MV-4-11 (cell line): ENCODE measurements at places on chromosomes 3 and 15.

GRCh38 chr15:82812994-82813393 lies 3.6 kb downstream of the WHAMM start:
- DNase-seq = no peak

- DNase-seq = no peak
Measured at GRCh38 chr15:90062023-90062442, 40.2 kb downstream of the IDH2 start.

DNA sequence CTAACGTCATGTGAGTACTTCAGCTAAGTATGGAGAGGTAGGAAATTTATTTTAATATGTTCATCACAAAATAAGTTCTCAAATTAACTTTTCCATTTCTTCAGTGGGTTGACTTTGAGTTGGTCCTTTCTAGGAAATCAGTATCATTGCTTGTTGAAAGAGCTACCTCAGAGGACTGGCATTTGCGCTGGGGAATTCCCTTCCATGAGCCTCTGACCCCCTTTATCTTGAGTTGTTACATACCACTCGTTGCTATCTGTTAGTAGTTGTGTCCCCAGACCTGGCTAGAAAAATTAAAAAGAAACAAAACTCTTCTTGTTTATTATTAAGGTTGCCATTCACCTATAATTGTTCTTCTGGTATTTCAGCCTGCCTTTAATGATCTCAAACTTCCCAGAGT lies 96.8 kb upstream of the ROBO2 start:
- DNase-seq = no peak

DNA sequence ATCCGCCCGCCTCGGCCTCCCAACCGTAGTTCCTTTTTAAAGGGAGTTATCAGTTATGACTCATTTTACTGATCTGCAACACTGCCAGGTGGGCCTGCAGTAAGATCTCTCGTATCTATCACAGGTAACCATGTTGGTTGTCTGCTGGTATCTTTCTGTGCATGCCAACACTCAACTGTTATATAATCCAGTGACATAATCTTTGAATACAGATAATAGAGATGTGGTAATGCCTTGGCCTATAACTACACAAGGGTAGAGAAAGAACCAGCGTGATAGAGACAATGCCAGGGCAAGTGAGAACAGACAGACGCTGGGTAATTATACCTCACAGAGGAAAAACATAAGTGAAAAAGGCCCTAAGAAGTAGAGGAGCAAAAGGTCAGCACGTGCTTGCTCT lies 11.0 kb upstream of the ARPP19 start:
- no peak for DNase-seq

DNA sequence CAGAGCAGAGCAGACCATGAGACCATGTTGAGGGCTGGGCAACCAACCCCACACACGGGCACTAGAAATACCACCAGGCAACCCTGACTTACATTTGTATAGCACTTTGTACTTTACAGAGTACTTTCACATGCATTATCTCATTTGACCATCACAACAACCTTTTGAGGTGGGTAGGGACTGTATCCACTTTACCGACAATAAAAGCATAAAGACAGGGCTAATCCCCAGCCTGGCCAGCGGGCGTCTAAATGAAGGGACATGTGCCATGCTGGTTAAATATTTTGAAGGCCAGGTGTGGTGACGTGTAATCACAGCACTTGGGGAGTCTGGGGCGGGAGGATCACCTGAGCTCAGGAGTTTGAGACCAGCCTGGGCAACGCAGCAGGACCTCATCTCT lies 23.6 kb downstream of the RASGRP1 start:
- no peak for DNase-seq

DNA sequence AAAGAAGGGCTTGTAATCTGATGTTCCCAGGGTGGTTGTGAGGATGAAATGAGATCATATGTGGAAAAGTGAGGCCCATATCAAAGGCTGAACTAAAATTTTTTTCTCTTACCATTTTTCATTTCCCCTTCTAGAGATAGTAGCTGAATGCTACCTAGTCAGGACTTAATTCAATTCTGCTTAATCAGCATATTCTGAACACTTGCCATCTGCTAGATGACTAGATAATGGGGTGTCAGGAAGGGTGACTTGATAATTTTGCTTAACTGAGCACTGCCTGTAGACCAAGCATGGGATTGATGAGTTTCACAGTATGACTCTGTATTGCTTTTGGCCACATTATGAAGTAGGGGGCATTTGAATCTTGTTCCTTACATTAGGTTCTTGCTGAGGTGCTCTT lies 136.2 kb downstream of the CHST2 start:
- DNase-seq = no peak

- DNase-seq = no peak
Measured at GRCh38 chr3:193945143-193945542, 190.8 kb upstream of the HES1 start.

GRCh38 chr3:56748663-56749231 lies 53.0 kb downstream of the ARHGEF3 start:
- DNase-seq = no peak

GRCh38 chr3:118101891-118102290 lies 932.8 kb downstream of the IGSF11 start:
- no peak for DNase-seq

GRCh38 chr15:63573533-63573932 lies 23.7 kb upstream of the FBXL22 start:
- no peak for DNase-seq

GRCh38 chr15:72092006-72092405 lies 25.9 kb downstream of the MYO9A start:
- DNase-seq = no peak
